ENCODE measurements at places on chromosomes 1 and 21.

DNA sequence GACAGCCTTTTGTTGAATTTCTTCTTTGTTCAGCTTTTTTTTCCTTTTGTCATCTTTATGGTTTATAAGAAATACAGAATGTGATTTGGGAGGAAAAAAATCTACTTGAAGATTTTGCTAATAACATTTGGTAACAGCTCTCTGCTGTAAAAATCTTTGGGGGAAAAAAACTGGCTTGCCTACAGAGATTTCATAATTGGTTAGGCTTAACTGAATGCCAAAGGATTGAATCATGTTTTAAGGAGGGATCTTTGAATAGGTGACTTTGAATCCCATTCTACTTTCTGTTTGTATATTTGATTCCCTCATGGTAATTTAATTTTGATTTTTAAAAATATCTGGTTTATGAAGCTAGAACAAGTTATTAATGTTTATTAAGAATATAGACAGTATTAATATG is 3.2 kb downstream of the BTF3L4 start:
- no peak for DNase-seq

DNA sequence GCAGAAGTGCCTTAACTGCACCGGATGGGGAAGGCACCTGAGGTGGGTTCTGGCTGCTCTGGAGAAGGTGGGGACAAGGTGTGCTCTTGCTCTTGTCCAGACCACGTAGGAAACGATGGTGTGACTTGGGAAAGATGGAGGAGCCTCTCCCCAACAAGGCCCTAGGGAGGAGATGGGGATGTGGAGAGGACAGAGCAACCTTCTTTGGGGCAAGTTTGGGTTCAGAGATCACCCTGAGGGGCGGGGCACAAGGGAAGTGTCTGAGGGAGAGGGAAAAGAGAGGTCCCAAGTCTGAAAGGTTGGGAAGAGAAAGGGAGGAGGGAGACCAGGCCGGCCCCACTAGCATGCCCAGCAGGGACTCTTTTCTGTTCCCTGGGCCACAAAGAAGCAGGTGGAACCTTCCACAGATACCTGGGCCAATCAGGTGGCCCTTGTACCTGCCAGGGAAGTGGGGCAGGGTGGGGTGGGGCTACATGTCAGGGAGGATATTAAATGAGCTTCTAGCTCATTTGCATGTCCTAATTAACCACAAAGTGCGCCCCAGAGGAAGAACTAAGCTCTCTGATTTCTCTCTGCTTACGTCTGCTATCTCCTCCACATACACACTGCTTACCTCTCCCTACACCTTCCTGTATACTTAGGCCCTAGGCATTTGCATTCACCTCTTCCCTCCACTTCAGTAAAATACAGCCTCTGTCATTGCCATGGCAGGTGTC is 15.9 kb downstream of the INKA2 start:
- no peak for DNase-seq

GRCh38 chr21:42925114-42925926 is at the start of gene ERVH48-1:
TSS of gene ERVH48-1 (minus strand) at chr21:42925630. CDS start at chr21:42919006, 6,624 bp downstream.
- no peak for DNase-seq

- DNase-seq = no peak
Observed at GRCh38 chr1:109770331-109771095, 6.8 kb upstream of the EPS8L3 start.

- no peak for DNase-seq
Observed at GRCh38 chr1:29368936-29369932, 132.9 kb downstream of the PTPRU start.

GRCh38 chr1:20370698-20371097 is 80.0 kb downstream of the VWA5B1 start:
- no peak for DNase-seq

DNA sequence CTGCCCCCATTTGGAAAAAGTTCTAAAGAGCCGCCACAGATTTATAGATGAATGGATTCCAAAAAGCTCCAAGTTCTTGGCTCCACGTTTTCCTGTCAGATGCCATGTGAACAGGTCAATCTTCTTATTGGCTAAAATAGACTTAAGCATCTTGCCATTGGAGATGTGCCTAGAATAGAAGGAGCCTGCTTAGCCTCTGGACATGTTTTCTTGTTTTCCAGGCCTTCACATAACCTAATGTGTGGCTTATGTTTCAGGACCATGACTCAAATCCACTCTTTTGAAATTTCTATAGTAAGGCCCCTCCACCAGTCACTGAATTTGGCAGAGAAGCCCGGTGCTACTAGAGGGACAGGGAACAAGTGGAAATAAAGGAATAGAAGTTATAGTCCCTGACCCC is 31.5 kb downstream of the PHC2 start:
- DNase-seq = no peak

- DNase-seq = no peak
Observed at GRCh38 chr1:219239518-219239917, 65.8 kb downstream of the LYPLAL1 start.

DNA sequence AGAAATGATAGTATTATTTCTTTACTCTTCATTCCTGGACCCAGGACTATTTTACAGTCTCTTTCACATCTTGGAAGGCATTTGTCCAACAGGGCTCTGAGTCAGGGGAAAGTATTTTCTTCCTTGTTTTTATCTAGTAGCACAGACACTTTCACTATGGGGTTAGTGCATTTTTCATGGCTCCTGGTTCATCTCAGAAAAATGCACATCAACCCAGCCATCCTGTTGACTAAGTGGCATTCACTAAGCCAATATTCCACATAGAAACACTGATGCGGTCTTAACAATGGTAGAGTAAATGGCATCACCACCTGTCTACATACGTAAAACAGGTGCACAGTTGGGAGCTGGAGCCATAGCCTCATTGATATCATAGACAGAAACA is 87.4 kb upstream of the C1orf21 start:
- no peak for DNase-seq

GRCh38 chr1:75786901-75787493 is 941 bp downstream of the RABGGTB start:
- DNase-seq = no peak

- no peak for DNase-seq
Observed at GRCh38 chr1:171245458-171246064, 2.7 kb upstream of the FMO1 start.

DNA sequence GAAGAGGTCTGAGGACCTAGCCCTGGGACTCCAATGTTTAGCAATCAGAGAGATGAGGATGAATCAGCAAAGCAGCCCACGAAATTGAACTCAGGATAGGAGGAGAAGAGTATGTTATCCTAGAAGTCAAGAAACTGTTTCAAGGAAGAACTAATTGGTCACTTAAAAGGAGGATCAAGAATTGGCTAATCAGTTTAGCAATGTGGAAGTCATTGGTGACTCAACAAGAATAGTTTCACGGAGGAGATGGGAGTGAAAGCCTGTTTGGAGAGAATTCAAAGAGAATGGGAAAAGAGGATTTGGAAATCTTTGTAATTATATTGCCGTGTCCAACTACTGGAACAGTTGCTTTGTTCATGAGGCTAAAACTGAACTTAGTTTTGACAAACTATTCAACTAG is 7.4 kb downstream of the HMCN1 start:
- no peak for DNase-seq

DNA sequence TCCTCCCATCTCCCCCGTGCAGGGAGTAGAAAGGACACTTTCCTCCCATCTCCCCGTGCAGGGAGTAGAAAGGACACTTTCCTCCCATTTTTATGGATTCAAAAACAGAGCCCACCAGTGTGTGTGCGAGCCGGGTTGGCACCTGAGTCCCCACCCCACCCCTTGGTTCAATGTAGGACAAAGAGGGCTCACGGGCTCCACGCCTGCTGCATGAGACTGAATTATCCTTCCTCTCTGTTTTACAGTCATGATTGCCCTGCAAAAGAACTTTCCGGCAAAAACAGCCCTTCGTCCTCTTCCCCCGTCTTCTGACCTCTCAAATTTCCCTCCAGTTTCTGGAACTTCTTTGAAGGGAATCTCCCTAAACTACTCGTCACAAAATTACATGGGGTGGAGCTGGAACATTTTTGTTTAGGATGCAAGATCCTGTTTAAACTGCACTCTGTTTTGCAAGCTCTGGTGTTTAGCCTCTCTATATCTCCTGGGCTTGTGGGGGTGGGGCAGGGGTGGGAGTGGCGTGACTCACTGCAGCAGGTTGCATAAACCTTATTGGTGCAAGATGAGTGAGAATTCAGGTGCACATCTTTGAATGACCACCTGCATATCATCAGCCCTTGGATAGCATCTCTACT is 99.8 kb downstream of the PSMG1 start:
- DNase-seq = no peak

GRCh38 chr1:200048244-200048643 is 20.7 kb downstream of the NR5A2 start:
- no peak for DNase-seq

DNA sequence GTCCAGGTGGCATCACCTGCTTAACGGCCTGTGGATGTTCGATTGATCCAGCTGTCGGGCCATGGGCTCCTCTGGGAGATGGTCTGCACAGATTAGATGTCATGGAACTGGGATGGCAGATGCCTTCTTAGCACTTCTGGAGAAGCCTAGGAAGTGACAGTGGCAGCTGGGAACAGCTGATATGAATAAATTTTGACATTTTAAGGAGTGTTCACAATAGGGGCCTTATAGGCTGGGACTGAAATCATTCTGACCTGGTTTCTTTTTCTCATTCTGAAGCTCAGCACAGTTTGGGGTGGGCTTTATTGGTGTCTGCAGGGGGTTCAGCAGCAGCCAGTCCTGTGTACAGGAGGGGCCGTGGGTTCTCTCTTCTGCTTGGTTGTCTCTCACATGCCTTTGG is 175.3 kb downstream of the CACNA1E start:
- DNase-seq = no peak

GRCh38 chr1:115347282-115347681 is 9.2 kb upstream of the NGF start:
- DNase-seq = no peak

GRCh38 chr1:110292031-110292741 is 47.0 kb upstream of the RBM15 start:
- DNase-seq = no peak

GRCh38 chr1:241225741-241226140 is 131.3 kb downstream of the RGS7 start:
- DNase-seq = no peak

DNA sequence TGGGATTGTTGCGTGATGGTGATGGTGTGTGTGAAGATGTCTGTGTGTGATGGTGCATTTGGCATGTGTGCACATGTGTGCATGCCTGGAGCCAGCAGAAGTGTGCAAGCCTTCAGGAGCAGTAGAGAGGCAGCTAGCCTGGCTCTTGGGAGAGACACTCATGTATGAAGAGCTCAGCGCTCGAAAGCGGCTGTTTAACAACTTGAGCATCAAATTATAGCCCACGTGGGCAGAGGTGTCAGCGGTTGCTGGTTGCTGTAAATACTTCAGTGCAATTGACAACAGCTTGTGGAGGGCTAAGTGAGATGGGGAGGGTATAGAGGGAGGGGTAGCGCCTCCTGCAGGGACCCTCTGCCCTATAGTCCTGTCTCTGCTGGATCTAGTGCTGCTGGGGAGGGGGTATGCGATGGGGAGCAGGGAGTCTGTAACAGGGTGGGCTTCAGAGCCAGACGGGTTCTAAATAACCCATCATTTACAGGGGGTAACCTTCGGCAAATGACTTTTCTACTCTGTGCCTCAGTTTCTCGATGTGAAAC is 21.5 kb downstream of the FOXD2 start:
- DNase-seq = no peak

GRCh38 chr1:224929335-224930237 is at the start of gene DNAH14:
TSS of gene DNAH14 (plus strand) at chr1:224929675. CDS start at chr1:224952703, 23,028 bp downstream.
- DNase-seq = no peak

DNA sequence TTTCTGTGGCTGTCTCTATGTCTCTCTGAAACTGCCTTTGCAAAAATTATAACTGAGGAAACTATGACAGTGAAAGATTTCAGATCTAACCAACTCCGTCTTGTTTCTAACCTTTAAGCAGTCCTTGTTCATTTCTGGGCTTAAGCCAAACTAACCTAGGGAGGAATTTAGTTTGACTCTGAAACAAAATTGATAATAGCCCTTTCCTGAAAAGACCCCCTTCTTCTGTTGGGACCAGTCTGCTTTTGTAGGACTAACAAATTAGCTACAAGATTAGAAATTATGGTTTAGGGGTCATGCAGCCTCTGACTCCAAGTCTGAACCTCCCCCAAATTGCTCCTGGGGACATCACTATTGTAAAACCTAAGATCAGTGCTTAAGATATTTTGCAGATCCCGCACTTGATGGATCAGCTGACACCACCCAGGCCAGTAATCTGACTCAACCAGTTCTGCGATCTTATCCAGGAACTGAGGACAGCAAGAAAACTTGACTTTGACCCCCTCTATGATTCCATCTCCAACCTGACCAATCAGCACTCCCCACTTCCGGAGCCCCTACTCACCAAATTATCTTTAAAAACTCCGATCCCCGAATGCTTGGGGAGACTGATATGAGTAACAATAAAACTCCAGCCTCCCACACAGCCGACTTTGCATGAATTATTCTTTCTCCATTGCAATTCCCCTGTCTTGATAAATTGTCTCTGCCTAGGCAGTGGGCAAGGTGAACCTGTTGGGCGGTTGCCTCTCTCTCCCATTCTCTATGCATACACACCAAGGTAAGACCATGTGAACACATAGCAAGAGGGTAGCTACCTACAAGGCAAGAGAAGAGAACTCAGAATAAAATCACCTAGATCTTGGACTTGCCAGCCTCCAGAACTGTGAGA is 11.1 kb upstream of the TRIM63 start:
- no peak for DNase-seq

GRCh38 chr1:215923129-215923824 is 356.2 kb downstream of the KCTD3 start:
- DNase-seq = no peak

GRCh38 chr1:234072793-234073192 is 168.3 kb downstream of the SLC35F3 start:
- DNase-seq = no peak

DNA sequence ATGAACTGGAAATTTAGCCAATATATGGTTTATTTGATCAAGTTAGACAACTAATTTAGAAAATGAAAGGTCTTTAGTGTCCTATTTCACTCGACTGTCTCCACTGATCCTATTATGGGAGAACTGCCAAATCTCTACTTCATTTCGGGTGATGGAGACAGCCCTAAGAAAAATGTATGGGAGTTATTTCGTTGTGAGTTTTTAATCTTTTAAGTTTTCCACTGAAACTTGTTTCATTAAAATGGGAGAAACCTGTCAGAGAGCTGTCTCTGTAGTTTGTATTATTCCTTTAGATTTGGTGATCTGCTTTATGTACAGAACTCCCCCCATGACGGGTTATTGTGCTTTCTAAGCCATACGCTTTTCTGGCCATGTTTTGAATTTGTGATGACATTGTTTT is 899.7 kb downstream of the ADGRL2 start:
- no peak for DNase-seq

- DNase-seq = no peak
Observed at GRCh38 chr1:36773827-36774541, 260.3 kb downstream of the GRIK3 start.

- no peak for DNase-seq
Observed at GRCh38 chr1:91830242-91831131, 55.5 kb downstream of the TGFBR3 start.
